ENCODE measurements at places on chromosomes 12 and 14. TPM values are rescaled to one million over a fixed set of nuclear protein-coding genes. Genes with fewer than 3 reads are reported as not detected.
A peak's percentile ranks its signal among the peaks of the same experiment; 100 is the strongest.

- peak; percentile 43 for DNase-seq
These were observed 652 bp downstream of the SUPT16H start for GRCh38 chr14:21382886-21383847.

- no peak for DNase-seq
These were observed 1.1 kb downstream of the WDR20 start for GRCh38 chr14:102140750-102141145.

- no peak for DNase-seq
These were observed 42.3 kb downstream of the CHGA start for GRCh38 chr14:92965281-92965680.

GRCh38 chr12:20342111-20342510 lies 26.2 kb upstream of the PDE3A start:
- DNase-seq: no peak

DNA sequence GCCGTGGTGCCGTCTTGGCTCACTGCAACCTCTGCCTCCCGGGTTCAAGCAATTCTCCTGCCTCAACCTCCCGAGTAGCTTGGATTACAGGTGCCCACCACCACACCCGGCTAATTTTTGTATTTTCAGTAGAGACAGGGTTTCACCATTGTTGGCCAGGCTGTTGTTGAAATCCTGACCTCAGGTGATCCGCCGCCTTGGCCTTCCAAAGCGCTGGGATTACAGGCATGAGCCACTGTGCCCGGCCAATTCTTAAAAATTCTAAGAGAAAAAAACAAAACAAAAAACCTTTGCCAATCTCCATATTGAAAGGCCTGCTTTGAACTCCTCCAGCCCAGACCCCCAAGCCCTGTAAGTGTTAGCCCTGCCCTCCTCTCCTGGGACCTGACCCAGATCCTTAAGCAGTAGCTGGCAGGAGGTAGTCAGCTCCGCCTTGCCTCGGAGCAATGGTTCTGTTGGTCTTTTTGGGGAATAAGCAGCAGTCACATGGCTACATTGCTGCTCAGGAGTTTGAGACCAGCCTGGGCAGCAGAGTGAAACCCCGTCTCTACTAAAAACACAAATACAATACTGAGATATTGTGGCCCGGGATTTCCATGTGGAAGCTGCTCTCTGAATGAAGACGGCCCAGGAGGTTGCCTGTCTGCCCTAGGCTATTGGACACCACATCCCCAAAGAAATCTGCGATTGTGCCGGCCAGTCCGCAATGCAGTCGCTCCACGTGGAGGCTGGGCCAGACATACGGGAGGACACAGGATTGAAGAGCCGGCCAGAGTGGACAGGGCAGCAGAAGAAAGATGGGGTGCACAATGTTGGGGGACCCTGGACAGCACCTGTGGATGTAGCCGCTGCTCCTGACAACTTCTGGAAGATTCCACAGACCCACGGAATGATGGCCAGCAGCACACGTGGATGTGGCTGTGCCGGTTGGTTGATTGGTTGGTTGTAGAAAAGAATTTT lies 28.8 kb upstream of the BEGAIN start:
- no peak for DNase-seq

GRCh38 chr14:70882776-70883492 lies 24.3 kb upstream of the PCNX1 start:
- DNase-seq: no peak

GRCh38 chr14:94588311-94588710 lies 7.1 kb downstream of the SERPINA5 start:
- no peak for DNase-seq

DNA sequence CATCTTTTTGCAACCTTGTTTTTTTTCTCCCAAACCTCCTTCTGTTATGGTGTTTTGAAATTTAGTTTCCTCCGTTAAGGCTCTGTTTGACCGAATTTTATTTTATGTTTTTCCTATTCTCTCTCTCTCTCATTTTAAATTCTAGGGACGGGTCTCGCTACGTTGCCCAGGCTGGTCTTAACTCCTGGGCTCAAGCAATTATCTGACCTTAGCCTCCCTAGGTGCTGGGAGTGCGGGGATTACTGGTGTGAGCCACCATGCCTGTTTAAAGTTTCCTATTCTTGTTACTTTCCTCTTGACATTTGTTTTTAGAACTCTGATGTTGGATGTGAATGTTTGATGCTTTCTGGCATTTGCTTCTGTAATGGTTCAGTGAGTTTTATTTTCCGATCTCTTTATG lies 1.0 kb downstream of the ZC3H14 start:
- no peak for DNase-seq

GRCh38 chr12:54831631-54832030 lies 22.7 kb upstream of the MUCL1 start:
- no peak for DNase-seq

Gene ZFHX2
- polyA plus RNA-seq: 2.0 TPM

DNA sequence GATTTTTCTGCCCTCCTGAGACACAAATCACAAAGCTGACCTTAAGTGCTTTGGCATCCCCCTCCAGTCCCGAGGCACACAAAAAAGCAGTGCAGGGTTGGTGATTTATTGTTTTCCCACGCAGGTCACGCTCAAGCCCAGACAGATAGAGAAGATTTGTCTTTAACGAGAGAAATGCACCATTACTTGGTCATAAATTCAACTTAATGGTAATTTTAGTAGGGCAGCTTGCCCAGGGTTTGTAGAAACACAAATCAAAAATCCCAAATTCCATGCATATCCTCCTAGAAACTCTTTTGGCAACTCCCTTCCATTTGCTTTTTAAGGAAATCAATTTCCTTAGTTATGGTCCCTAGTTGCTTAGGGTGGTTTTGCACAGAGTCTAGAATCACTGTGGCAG lies 132.6 kb downstream of the IGF1 start:
- DNase-seq: no peak

Gene AQP2
- polyA plus RNA-seq: 0.05 TPM

DNA sequence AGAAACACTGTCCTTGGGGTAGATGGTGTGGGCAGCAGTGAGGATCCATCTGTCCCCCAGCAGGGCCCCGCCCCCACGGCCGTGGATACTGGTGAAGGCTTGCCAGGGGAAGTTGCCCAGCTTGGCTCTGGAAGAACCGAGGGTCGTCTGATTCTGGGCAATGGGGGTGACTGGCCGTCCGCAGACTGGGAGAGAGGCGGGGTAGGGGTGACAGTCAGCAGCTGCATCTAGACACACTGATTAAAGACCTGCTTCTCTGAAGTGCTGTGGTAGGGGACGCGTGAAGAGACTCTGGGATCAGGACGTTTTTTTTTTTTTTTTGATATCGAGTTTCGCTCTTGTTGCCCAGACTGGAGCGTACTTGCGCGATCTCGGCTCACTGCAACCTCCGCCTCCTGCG lies 4.7 kb upstream of the C1R start:
- no peak for DNase-seq

Gene SERPINA3
- 0.12 TPM for polyA plus RNA-seq

Gene P2RX2
- not detected for polyA plus RNA-seq

DNA sequence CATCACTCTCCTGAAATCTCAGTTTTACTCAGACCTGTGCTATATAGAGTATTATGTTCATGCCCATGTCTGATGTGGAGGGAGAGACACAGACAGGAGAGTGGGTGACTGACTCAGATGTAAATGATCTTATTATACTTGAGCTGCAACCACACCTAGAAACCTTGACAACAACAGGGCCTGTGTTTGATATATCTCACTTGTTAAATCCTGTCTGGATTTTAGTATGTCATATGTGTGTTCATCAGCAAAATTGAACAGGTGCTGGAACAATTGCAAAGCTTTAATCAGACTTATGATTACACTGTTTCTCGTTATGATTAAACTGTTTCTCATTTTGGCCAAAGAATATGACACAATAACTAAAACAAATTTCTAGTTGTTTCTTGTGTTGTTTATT lies 37.7 kb downstream of the DIP2B start:
- DNase-seq: no peak

Gene CPNE6
- not detected for polyA plus RNA-seq

Gene LPAR5
- 1.3 TPM for polyA plus RNA-seq

GRCh38 chr12:15515010-15515409 lies 192.7 kb downstream of the PTPRO start:
- DNase-seq: no peak
